ENCODE measurements at places on chromosomes 7 and 10. TPM values are rescaled to one million over a fixed set of nuclear protein-coding genes. Genes with fewer than 3 reads are reported as not detected.

GNGT1 gene
- total RNA-seq, result 0.37 TPM

LMBR1 gene
- 51.6 TPM for total RNA-seq

COBL gene
- total RNA-seq, result 0.09 TPM

SAP25 gene
- total RNA-seq, result not detected

OR2A5 gene
- not detected for total RNA-seq

TMEM213 gene
- not detected for total RNA-seq

FAM170B gene
- not detected for total RNA-seq

GIMAP5 gene
- total RNA-seq, result 0.14 TPM

ITGA8 gene
- 1.3 TPM for total RNA-seq

ICA1 gene
- total RNA-seq, result under 0.01 TPM

TMEM229A gene
- not detected for total RNA-seq

AOC1 gene
- total RNA-seq, result not detected

SLC18A3 gene
- not detected for total RNA-seq

PIP gene
- not detected for total RNA-seq

AKR1C8 gene
- total RNA-seq, result not detected

H2BK1 gene
- total RNA-seq, result not detected

ZNF716 gene
- under 0.01 TPM for total RNA-seq

NACAD gene
- total RNA-seq, result 0.83 TPM

COL28A1 gene
- not detected for total RNA-seq

MMRN2 gene
- total RNA-seq, result 1.7 TPM

SH2B2 gene
- total RNA-seq, result 1.2 TPM

TEX36 gene
- not detected for total RNA-seq

DDX56 gene
- 38.8 TPM for total RNA-seq

TMEM140 gene
- 14.6 TPM for total RNA-seq

HSPA14 gene
- total RNA-seq, result 11.9 TPM

Data from smooth muscle cell of bladder (primary cell).